Activated naive CD4-positive, alpha-beta T cell treated with anti-CD3 and anti-CD28 coated beads, Interleukin-2, amount 50 U/mL, for 16 hours (primary cell): ENCODE measurements at places on chromosomes 6 and 20.

- DNase-seq: peak; percentile 66
Observed at GRCh38 chr6:7137335-7138045, 29.7 kb downstream of the RREB1 start.

DNA sequence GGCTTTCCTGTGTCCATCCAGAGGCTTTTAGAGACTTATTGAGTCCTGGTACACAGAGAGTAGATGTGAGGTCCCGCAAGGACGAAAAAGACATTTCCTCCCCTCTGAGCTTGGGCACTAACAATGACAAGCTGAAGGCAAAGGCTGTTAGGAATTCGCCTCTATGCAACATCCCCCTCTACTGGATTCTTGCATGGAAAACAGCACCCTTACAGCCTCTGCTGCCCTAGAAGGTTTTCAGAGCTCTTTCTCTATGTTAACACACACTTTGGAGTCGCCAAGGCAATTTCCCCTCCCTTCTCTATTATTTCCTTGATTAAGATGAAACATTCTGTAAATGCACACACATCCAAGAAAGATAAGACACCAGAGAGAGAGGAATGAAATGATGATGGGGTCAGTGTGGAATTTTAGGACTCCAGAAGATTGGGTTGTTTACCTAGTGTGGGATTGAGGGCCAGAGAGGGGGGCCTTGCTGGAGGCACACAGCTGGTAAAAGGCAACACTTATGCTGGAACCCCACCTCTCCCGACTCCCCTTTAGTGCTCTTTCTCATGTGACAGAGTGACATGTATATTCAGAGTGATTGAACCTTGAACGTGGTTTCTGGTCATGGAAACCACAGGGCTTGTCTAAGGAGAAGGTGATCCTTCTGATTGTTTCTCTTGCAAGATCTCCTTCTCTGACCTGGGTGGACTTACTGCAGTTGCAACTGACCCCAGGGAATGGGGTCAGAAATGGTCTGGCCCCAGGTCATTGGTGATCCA is 300.7 kb downstream of the CLIC5 start:
- DNase-seq: peak; percentile 29

DNA sequence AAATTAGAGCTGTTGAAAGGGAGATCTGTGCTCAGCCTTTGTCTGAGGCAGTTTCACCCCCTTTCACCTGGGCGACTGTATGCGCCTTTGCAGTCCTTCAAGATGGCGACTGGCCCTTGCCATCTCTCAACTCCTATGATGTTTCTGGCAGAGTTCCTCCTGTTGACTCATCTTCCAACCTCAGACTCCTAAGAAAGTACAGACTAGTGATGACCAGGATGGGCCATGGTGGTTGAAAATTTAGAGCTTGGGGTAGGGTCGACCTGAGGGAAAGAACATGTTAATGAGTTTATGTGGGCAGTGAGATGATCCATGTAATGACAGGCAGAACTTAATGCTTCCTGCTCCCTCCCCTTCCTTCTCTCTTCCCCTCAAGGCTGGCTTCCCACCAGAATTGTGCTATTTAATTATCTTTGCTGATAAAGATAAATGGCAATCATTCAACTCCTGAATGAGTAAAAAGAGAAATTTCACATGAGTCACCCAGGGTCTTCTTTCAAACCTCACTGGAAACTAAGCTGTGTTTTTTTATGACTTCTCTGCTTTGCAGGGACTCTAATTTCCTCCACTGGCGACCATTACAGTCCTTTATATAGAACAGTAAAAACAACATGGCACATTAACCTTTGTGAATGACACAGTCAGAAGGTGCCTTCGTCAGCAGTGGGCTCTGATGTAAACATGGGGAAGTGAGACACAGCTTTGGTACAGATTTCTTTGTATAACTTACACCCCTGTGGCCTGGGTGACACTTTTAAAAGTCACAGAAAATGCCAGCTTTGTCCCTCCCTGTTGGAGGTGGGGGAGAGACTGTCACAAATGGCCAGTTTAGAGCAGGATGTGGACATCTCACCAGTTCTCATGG is 103.5 kb downstream of the SCP2D1 start:
- no peak for DNase-seq

- DNase-seq: no peak
Observed at GRCh38 chr6:125718109-125718508, 31.3 kb upstream of the HEY2 start.
